ENCODE measurements at places on chromosomes 2 and 18.

DNA sequence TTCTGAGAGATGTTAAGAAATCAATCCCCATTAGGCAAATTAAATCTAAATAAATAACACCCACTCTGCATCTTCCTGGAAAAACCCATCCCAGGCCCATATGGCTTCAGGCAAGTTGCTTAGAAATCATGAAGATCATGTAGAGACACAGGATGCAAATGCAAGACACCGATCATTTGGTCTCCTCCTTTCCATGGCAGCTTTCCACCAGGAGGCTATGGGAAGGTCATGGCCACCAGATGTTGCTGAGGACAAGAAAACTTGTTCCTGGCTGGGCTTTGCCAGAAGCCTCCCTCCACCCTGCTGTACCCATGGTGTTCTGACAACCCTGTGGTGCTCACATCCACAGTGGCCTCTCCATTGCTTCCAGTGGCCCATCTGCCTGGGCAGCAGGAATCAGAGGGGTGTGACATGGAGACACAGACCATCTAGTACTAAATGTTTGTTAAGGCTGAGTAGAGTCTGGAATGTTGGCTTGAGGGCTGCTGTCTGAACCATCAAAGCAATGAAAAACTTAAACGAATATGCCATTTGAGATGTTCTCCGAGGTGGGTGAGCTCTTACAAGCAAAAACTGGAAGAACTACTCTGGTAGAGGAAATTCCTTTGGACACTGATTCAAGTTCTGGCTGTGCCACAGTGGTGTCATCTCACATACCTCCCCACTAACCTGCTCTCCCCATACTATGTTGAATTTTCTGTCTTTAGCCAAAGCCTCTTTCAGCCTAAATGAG is 293.2 kb downstream of the TNS1 start:
- no peak for DNase-seq

- DNase-seq: no peak
These were observed 79.5 kb downstream of the UPP2 start for GRCh38 chr2:158181171-158181570.

- DNase-seq: no peak
These were observed 478.7 kb upstream of the TCF4 start for GRCh38 chr18:56066524-56067213.

GRCh38 chr18:9803698-9804516 is 81.9 kb upstream of the TXNDC2 start:
- peak; percentile 62 for DNase-seq

- DNase-seq: no peak
These were observed 87.2 kb downstream of the ESCO1 start for GRCh38 chr18:21513292-21513691.

DNA sequence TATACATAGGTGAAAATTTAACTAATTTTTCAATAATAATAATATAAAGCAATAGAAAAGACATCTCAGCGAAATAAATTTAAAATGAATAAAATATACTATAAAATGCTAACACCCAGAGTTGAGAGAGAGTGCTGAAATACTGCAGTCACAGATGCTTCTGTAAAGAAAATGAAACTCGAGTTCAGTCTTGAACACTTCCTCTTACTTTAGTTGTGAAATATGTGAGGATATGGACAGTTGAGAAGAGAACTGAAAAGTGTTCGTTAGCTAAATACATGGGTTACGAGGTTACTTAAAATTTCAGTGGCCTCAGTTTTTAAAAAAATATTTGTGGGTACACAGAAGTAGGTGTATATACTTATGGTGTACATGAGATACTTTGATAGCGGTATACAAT is 106.8 kb downstream of the DNAH7 start:
- no peak for DNase-seq

DNA sequence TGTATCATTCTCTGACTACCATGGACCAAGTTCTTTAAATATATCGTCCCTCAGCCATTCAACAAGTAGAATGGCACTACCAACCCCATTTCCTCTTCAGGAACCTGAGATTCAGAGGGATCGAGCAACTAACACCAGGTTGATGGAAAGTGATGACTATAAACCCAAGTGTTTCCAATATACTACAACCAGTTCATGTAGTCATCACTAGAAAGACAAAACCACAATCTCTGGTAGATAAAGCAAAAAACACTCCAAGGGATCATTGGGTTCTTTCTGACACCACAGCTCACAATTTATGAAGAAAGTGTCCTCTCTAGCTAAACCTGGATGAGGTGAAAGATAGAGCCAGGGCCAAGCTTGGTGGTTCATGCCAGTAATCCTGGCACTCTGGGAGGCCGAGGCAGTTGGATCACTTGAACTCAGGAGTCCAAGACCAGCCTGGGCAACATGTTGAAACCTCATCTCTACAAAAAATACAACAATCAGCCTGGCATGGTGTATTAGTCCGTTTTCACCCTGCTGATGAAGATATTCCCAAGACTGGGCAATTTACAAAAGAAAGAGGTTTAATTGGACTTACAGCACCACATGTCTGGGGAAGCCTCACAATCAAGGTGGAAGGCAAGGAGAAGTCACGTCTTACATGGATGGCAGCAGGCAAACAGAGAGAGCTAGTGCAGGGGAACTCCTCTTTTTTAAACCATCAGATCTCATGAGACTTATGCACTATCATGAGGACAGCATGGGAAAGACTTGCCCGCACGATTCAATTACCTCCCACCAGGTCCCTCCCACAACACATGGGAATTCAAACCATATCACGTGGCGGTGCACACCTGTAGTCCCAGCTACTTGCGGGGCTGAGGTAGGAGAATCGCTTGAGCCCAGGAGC is 2.2 kb downstream of the CD226 start:
- DNase-seq: no peak

DNA sequence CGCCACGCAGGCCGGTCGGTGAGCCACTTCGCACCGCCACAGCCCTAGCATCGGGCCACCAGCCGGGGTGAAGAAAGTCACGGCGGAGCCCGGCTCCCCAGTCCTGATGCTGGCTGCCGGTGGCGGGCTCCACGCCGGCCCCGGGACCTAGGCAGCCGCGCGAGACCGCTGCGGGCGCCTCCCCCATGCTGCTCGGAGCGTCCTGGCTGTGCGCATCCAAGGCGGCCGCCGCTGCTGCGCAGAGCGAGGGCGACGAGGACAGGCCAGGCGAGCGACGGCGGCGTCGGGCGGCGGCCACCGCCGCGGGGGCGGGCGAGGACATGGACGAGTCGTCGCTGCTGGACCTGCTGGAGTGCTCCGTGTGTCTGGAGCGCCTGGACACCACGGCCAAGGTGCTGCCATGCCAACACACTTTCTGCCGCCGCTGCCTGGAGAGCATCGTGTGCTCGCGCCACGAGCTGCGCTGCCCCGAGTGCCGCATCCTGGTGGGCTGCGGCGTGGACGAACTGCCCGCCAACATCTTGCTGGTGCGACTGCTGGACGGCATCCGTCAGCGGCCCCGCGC is 433 bp downstream of the SH3RF3 start:
- peak; percentile 52 for DNase-seq

DNA sequence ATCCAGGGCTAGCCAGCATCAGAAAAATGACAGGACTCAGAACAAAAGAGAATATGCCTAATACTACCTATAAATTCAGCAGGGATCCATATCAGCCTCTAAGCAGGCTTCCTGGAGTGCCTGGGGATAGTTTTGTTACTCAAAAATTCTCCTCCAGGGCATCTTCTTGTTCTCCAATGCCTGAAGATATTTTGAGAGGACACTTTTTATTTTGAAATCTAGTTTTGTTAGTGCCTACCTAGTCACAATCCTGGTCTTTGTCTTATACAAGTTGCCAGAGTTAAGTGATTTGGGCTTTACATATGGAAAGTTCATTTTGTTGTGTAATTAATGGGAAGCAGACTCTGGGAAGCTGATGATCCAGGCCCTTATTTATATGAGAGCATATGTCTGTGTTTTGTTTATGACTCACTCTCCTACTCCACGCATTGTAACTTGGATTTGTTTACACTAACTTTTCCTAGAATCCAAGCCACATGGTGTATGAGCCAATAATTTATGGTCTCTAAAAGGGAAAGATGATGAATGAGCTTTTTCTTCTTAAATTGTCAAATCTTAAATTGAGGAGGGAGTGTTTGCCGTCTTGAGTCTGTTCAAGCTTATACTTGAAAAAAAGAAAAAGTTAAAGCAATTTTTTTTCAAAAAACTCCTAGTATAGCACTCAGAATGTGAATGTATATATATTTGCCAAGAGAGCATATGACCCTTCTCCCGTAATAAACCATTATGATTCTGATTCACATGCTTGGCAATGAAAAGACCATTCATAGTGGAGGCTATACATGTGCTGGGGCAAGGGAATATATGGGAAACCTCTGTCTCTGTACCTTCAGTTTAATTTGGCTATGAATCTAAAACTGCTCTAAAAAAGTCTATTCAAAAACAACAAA is 370.3 kb downstream of the SETBP1 start:
- no peak for DNase-seq

GRCh38 chr2:164896634-164897355 is 55.2 kb upstream of the COBLL1 start:
- no peak for DNase-seq

- DNase-seq: no peak
These were observed 74.0 kb downstream of the TTC27 start for GRCh38 chr2:32701806-32702205.

DNA sequence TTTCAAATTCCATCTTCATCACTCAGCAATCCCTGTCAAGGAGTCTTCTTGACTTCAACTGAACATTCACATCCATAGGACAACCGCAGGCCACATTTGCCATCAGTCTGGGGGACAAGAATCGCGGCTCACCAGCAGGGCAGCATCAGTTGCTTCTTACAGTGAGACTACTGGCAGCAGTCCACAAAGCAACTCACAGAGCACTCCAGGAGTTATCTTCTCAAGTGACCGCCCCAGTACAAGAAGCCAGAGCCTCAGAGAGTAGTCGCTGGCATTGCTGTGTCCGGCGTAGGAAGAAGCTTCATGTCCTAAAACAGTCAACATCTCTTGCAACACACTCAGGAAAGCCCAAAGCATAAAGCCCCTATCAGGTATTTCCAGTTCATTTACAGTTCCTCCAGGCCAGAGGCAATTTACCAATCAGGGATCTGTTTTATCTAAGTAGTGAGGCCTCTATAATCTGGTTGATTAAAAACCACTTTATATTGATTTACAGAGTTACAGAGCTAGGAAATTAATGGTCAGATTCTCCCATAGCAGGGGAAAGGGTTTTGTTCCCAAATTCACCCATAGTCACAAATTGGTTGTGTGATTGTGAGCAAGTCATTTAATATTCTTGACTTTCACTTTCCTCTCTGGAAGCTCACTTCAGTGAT is 177.3 kb downstream of the NBAS start:
- no peak for DNase-seq

DNA sequence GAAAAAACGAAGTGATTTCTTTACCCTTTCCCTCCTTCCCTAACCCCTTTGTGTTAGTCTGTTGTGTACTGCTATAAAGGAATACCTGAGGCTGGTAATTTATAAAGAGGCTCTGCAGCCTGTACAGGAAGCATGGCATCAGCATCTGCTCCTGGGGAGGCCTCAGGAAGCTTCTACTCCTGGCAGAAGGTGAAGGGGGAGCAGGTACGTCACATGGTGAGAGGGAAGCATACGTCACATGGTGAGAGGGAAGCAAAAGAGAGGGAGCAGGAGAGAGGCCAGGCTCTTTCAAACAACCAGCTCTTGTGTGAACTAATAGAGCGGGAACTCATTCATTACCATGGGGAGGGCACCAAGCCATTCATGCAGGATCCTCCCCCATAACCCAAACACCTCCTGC is 126.2 kb downstream of the CAPN13 start:
- no peak for DNase-seq

GRCh38 chr2:133343018-133343352 is 225.3 kb downstream of the NCKAP5 start:
- no peak for DNase-seq

DNA sequence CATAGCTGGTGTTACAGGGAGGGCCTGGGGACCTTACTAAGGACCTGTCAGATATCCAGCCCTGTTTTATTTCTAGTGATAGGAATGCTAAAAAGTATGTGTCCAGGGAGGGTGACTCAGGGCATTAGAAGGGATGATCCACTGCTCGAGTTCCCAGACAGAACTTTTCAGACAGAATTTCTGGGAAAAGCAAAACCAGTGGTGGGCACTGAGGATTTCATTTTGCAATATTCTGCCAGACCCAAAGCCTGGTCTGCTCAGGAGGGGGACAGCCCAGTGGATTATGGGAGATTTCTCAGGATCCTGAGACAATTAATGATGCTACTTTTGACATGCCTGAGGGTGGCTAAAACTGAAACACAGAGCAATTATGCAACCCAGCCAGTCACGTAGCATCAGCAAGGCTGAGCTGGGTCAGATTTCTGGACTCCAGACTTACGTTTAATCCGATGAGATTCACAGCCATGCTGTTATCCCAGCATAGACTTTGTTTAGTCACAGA is 4.7 kb upstream of the KCNE4 start:
- no peak for DNase-seq

GRCh38 chr2:52335727-52336126 is 1303.8 kb upstream of the NRXN1 start:
- no peak for DNase-seq

DNA sequence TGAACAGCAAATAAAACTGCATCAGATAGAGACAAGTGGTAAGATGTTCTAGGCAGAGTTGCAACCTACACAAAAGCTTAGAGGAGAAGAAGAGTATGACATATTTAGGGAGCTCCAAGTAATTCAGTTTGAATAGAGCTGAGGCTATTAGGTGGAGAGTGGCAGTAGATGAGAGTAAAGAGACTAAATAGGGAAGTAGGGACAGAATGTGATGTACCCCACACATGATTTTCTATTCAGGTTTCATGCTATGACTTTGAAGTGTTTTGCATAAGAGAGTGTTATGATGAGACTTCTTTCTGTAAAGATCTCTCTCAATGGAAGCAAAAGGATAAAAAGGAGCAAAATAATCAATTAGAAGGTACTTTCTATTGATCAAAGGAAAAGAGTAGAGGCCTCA is 206.8 kb upstream of the ERBB4 start:
- DNase-seq: no peak

DNA sequence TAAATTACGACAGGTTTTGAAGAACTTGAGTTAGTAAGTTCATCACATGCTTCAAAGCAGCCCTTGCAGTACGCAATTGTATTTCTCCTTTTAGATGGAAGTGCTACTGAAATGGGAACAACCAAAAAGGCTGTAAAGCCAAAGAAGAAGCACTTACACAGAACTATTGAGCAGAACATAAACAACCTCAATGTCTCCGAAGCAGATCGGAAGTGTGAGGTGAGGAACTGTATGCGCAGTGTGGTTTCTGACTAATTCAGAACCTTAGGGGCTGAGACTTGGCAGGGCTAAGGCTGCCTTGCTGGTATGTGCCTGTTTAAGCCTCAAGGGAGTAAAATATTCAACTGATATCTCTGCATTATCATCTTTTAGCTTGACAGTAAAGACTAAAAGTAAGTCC is 8.4 kb downstream of the NCAPH start:
- DNase-seq: no peak

GRCh38 chr18:46302528-46303485 is 198.6 kb downstream of the HAUS1 start:
- DNase-seq: no peak

GRCh38 chr2:21501376-21502027 is 377.7 kb downstream of the TDRD15 start:
- DNase-seq: peak; percentile 84

- no peak for DNase-seq
These were observed 73.7 kb upstream of the TGFA start for GRCh38 chr2:70627211-70627898.

- no peak for DNase-seq
These were observed 225.2 kb downstream of the SLC4A3 start for GRCh38 chr2:219852626-219853025.

GRCh38 chr2:66014450-66014849 is 420.5 kb upstream of the MEIS1 start:
- no peak for DNase-seq

- DNase-seq: no peak
These were observed 19.5 kb downstream of the RALBP1 start for GRCh38 chr18:9494778-9495331.
